Stimulated activated CD4-positive, alpha-beta T cell treated with anti-CD3 and anti-CD28 coated beads, Interleukin-15, amount 100 ng/mL, for 1 hour (primary cell): ENCODE measurements at places on chromosomes 4 and X.
A peak's percentile ranks its signal among the peaks of the same experiment; 100 is the strongest.

DNA sequence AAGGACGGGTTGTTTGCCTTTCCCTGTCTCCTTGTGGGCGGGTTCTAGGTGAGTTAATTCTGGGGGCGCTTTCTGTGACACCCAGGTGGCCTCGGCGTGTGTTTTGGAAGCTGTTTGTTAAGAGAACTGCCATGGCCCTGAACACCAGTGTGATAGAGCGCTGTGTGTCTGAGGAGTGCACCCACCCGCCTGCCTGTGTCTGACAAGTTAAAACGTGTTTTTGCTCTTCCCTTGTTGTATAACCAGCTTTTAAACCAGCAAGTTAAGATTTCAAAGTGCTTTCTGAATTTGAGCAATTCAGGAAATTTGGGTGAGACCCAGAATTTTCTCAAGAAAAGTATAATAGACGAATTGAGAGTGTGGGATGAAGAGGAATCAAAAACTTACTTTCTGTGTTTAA is 55.2 kb upstream of the HGFAC start:
- DNase-seq, result no peak

GRCh38 chr4:121988950-121989349 is 37.1 kb upstream of the TRPC3 start:
- DNase-seq, result no peak

DNA sequence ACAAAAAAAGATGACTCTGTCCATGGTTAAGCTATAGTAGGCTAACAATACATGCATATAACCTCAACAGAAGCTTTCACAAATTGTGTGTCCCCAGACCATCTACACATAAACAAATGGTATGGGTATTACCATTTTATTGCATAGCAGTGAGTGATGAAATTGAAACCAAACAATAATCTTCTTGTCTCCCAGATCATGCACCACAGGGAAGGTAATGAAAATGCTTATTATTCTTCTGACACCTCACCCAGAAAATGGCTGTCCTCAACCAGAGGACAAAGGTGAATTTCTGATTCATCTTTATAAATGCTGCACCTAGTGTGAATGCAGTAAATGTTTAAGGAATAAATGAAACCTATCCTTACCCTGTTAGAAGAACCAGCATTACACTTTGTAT is 8.0 kb downstream of the PRSS12 start:
- no peak for DNase-seq

DNA sequence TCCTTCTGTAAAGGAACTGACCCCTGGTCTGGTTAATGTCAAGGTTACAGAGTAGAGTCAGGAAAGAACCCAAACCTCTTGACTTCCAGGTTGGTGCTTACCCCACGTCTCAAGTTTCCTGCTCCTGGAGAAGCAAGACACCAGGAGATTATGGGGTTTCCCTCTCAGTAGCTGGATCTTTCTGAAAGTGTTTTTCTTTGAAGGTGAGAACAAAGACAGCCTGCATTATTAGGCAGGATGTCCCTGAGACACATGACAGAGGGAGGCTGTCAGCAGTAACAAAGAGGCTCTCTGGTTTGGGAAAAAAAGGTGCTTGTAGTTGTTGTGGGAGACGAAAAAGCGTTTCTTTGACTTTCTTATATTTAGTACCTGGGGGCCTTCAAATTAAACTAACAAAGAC is 44.7 kb upstream of the IGFBP7 start:
- DNase-seq, result no peak

GRCh38 chr4:139718358-139718757 is 52.7 kb downstream of the MGST2 start:
- DNase-seq, result no peak

- peak; percentile 31 for DNase-seq
Observed at GRCh38 chrX:47366041-47366722, 4.2 kb upstream of the ZNF157 start.

GRCh38 chr4:83209419-83209818 is 75.2 kb downstream of the COQ2 start:
- no peak for DNase-seq

- DNase-seq, result no peak
Observed at GRCh38 chr4:48538358-48538757, 48.3 kb downstream of the ZAR1 start.

DNA sequence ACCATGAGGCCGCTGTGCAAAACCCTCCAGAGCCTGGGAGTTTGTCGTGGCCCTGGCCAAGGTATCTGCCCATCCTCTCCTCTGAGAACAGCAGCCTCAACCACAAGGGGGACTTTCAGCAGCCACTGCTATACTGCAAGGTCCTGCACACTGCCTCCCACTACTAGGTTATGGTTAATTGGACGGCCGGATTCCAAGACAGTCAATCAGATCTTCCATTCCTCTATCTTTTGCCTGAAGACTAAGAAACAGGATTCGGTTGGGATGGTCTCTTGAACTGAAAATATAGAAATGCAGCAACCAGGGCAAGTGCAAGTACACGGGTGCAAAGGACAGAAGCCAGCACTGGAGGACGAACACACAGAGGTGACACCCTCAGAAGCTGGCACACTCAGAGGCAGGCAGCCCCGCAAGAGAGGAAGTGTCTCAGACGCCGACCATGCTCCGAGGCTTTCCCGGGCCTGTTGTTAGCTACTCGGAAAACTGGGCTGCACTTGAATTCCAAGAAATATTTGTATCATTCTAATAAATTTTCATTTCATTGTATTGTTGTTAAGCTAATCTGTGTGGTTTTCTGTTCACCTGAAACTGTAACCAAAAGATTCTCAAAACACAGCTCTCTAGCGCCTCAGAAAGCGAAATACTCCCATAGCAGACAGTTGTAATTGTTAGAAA is 63.3 kb downstream of the AFAP1 start:
- DNase-seq, result peak; percentile 60

- DNase-seq, result no peak
Observed at GRCh38 chr4:7155590-7156071, 36.7 kb upstream of the SORCS2 start.

- DNase-seq, result no peak
Observed at GRCh38 chrX:111671668-111672067, 9.3 kb upstream of the ALG13 start.

- DNase-seq, result no peak
Observed at GRCh38 chr4:177759729-177760128, 317.5 kb upstream of the AGA start.

DNA sequence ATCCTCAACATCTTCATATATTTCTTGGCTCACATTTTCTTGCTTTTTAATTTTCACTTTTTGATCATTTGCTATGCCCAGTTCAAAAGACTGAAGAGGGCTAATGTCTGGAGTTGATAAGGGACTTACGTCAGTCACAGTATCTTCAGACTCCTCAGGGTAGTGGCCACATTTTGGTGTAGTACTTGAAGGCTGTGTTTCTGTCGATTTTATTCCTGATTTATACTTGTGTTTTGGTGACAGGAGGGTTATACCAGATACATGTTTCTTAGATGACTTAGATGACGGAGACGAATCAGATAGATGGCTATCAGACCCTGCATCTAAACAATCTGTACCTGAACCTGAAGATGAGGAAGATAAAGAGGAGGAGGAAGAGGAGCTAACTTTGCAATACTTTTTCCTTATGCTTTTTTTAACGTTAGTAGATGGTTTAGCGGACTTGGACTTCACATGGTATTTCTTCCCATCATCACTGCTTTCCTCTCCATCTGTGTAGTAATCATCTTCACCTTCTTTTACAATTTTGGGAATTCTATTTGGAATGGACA is 13.4 kb downstream of the CFAP97 start:
- no peak for DNase-seq

- peak; percentile 40 for DNase-seq
Observed at GRCh38 chrX:135295238-135295943, 13.9 kb upstream of the ETDC start.

- DNase-seq, result no peak
Observed at GRCh38 chrX:52576946-52577345, 60.1 kb upstream of the XAGE1B start.

DNA sequence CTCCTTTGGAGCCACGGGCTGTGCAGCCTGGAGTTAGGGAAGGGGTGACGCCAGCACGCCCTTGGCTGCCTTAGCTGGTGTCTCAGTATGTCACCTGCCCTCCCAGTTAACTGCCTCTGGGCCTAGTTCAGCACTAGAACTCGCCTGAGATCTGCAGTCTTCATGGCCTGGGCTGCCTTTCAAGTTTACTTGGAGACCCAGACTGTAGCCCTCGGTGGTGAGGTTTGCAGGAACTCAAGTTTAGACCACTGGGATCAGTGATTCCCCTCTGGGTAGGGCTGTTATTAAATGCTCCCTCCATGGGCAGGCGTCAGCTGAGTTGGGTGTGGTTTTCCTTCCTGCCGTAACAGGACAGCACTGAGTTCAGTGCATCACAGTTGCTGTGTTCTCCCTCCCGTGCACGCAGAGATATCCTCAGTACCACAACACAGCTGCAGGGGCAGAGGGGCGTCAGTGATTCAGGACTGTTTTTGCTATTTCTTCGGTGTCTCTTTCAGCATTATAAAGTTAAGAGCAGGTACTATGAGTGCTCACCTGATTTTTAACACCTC is 30.5 kb downstream of the PLAC8 start:
- no peak for DNase-seq

DNA sequence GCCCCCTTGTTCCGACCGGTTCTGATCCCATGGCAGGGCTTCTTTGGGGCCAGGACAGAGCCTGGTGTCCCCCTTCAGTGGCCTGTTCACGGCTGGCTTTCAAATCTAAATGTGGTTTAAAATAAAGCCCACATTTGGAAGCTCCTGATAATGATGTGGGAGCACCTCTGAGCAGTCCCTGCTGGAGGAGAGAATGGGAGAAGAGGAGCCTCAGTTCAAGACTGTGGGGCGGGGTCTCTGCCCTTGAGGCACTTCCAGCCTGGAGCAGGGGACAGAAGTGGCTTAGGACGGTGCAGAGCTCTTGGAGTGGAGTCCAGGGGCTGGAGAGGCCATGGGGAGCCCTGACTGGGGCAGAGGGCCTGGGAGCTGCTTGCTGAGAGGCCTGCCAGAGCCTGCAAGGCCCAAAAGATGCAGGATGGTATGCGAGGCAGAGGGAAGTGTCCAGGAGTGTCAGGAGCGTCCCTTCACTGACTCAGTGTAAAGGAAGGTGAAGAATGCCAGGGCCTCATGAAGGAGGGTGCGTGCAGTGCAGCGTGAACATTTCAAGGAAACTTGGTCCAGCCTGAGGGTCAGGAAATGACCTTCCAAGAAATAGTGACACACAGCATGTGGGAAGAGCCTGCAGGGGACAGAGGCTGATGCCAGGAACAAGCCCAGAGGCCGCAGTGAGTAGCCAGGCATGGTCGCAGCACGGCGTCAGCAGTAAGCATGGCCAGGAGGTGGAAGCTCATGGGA is 21.1 kb upstream of the TADA2B start:
- DNase-seq, result no peak

GRCh38 chr4:1058198-1058996 is 47.0 kb downstream of the FGFRL1 start:
- no peak for DNase-seq

DNA sequence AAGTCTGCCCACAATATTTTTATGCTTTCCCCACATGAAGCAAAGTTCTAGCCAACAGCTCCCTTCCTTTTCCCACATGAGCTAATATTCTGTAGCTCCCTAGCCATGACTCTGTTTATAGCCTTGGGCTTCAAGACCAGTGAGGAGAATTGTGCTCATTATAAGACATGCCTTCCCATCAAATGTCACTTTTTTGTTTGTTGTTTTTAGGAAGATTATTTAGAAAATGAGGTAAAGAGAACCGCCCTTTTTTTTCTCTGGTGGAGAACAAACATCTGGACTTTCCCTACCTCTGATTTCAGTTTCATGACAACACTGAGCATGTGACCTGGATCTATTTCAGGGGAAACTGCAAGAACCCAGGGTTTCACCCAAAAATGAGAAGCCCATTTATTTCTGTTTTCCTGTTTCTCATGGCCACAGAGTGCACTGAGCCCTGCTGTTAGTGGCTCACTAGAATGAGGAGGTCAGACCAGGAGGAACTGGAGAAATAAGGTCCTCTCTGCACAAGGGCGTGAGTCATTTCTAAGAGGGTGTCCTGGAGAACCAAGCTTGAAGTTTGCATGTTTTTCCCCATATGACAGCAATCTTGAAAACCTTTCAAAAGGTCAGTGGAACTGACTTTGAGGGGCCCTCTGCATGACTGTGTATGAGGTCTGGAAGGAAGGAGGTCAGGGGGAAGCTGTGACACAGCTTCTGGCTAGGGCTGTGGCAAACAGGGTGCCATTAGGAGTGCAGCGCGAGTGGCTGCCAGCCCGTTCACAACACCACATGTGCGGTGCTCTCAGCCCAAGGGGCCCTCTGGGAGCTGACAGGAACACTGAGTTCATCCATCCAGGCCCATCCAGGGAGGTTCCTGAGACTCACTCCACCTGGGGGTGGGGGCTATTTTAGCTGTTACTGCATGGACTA is 55.2 kb downstream of the CHST7 start:
- DNase-seq, result no peak

GRCh38 chr4:179028321-179028720 is 1586.1 kb upstream of the AGA start:
- no peak for DNase-seq

GRCh38 chrX:118528071-118528737 is 32.6 kb downstream of the DOCK11 start:
- no peak for DNase-seq

- no peak for DNase-seq
Observed at GRCh38 chrX:155778844-155779553, 102.1 kb upstream of the VAMP7 start.

- DNase-seq, result no peak
Observed at GRCh38 chr4:74111990-74112389, 13.0 kb upstream of the CXCL2 start.

DNA sequence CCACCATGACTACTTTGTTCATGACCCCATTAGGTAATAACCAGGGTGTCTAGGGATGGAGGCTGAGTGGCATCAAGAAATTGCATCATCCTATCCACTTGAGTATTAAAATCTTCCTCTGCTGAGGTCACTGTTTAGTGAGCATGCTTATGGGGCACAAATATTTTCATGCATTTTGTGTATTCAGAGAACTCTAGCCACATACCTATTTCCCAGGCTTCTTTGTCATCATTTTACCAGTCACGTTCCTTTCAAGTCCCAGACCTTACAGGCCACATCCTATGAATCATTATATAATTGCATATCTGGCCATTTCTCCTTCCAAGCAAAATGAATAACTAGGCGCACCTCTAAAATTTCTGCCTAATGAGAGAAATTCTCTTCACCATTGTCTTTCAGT is 1882.9 kb upstream of the AGA start:
- DNase-seq, result no peak

DNA sequence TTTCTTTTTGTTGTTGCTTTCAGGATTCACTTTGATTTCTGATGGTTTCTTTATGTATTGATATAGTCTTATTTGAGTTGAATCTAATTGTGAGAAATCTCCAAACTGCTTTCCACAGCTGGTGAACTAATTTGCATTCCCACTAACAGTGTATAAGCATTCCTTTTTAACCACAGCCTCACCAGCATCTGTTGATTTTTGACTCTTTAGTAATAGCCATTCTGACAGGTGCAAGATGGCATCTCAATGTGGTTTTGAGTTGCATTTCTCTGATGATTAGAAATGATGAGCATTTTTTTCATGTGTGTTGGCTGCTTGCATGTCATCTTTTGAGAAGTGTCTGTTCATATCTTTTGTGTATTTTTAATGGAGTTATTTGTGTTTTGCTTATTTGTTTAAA is 1023.1 kb downstream of the SH3BGRL start:
- DNase-seq, result no peak

GRCh38 chrX:20606831-20607230 is 340.1 kb upstream of the RPS6KA3 start:
- no peak for DNase-seq

GRCh38 chr4:184400375-184400870 is 73.9 kb downstream of the IRF2 start:
- no peak for DNase-seq

GRCh38 chr4:158786955-158787354 is 18.1 kb downstream of the FNIP2 start:
- no peak for DNase-seq

GRCh38 chr4:172411149-172411548 is 597.9 kb downstream of the GALNTL6 start:
- no peak for DNase-seq
